ENCODE measurements at places on chromosomes 3 and 15. TPM values are rescaled to one million over a fixed set of nuclear protein-coding genes. Genes with fewer than 3 reads are reported as not detected.

GRCh38 chr3:71237672-71238071 lies 345.9 kb downstream of the FOXP1 start:
- no peak for DNase-seq

SLC2A2 gene
- not detected for total RNA-seq

CADM2 gene
- not detected for total RNA-seq

ACTC1 gene
- total RNA-seq = not detected

- DNase-seq = peak; percentile 36
These were observed 1.3 kb downstream of the CTNNB1 start for GRCh38 chr3:41200669-41201021.

DNA sequence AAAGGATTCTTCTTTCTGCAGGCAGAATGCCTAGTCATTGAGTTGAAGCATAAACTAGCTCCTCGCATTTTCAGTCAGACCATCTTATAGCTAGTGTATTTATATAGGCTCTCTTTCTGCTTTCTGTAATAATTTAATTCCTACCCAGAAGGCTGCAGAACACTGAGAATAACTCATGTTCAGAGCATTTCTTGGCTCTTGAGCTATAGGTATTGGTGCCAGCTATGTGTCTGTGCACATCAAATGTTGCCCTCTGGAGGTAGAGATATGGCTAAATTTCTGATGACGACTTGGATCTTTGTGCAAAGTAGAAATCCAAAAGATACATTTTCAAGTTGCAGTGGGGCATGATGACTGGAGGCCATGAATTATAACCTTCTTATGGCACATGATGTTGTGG lies 336.2 kb upstream of the TPM1 start:
- DNase-seq = no peak

ALG3 gene
- total RNA-seq = 34.1 TPM

- no peak for DNase-seq
These were observed 95.4 kb downstream of the KCNAB1 start for GRCh38 chr3:156215751-156216150.
